ENCODE measurements at places on chromosomes 7 and 10.

- DNase-seq = no peak
These were observed 336.6 kb upstream of the MKI67 start for GRCh38 chr10:128462844-128463243.

GRCh38 chr7:100167912-100168323, 499 bp downstream of the GAL3ST4 start:
- DNase-seq = no peak

DNA sequence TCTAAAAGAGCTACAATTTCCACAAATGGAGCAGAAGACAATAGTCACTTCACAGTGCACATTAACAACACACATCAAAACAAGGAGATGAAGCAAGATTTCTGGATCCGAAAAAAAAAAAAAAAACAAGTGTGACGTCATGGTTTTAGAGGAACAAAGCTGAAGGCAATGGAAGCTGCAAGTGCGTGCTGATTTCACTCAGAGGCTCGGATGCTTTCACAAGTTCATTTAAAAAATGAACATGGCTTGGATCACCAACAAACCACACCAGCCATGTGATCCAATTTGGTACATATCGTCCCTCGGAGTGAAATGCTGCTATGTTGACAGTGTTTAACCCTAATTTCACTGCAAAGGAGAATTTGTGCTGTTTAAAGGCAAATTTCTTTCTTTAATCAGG, 337.0 kb upstream of the PRKCQ start:
- no peak for DNase-seq

- no peak for DNase-seq
These were observed 255.0 kb downstream of the ADK start for GRCh38 chr10:74406006-74406405.

DNA sequence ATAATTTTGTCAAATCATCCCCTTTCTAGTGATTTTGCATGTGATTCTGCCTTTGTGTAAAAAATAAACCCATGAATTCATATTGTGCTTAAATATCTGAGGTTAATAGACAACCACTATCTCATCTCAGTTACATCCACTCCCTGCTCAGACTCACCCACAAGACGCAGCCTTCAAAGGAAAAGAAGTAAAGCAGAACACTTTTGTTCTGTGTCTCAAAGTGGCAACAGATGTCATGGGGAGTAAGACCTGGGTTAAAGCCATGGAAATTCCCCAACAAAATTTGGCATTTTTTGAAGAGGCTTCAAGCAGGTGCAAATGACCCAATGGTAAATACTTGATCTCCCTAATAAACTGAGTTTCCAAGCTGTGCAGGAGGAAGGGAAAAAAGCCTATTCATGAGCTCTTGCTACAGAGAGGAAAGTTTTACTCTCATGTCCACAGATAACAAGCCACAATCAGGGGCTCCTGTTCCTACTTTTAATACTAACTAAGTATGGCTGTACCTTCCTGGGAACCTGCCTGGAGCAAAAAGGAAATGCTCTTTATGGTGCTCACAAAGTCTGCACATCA, 4.7 kb downstream of the CYP3A7 start:
- DNase-seq = no peak

- no peak for DNase-seq
These were observed 33.3 kb downstream of the DPYSL4 start for GRCh38 chr10:132220061-132220460.

DNA sequence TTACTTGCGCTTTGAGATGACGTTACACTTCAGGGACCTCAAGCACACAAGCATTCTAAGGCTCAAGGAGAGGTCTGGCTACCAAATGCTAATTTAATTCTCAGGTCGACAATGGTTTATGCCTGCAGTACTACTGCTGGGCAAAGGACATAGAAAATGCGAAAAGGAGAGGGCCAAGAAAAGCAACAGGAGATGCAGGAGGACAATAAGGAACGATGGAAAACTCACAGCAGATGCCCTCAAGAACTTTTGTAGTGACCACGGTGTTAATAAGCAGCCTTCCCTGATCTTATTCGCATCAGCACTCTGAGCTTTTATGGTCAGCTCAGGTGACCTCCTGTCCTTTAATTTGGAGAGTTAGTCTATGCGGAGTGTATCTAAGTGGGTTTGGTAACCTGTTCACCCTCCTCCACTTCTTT, 146.3 kb downstream of the GPR85 start:
- DNase-seq = no peak

Data from hindlimb muscle (tissue), 1 donor.